Suprapubic skin (tissue), 4 donors: ENCODE measurements at places on chromosomes 2 and 18. TPM values are rescaled to one million over a fixed set of nuclear protein-coding genes. Genes with fewer than 3 reads are reported as not detected.

Gene STAT1
- 39.7 TPM for total RNA-seq

Gene FOXI3
- total RNA-seq, result not detected

Gene TLX2
- not detected for total RNA-seq

Gene CKAP2L
- total RNA-seq, result 2.6 TPM

Gene BMP10
- not detected for total RNA-seq

DNA sequence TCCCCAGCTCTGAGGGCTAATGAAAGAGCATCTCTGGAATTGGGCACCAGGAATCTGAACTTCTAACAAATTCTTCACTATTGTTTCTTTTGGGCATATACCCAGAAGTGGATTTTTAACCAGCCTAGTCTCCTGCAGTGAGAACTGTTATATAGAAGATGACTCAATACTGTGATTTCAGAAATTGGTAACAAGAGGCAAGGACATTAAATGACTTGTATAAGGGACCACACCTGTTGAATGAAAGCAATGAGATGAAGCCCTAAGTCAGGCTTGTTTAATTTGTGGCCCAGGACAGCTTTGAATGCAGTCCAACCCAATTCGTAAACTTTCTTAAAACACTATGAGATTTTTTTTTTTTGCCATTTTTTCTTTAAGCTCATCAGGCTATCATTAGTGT is 57.9 kb downstream of the EPC2 start:
- DNase-seq, result no peak
- H3K4me3 ChIP-seq, result no peak overlapping the region
- H3K27me3 ChIP-seq, result no peaks in the 10 kb centered on the region
- H3K4me1 ChIP-seq, result no peaks in the 10 kb centered on the region
- H3K27ac ChIP-seq, result no peak overlapping the region

- DNase-seq, result no peak
- no peak overlapping the region for H3K4me3 ChIP-seq
- H3K27me3 ChIP-seq, result no peaks in the 10 kb centered on the region
- H3K36me3 ChIP-seq, result no peaks in the 10 kb centered on the region
These were observed 3.2 kb upstream of the EHD3 start for GRCh38 chr2:31230751-31231150.

DNA sequence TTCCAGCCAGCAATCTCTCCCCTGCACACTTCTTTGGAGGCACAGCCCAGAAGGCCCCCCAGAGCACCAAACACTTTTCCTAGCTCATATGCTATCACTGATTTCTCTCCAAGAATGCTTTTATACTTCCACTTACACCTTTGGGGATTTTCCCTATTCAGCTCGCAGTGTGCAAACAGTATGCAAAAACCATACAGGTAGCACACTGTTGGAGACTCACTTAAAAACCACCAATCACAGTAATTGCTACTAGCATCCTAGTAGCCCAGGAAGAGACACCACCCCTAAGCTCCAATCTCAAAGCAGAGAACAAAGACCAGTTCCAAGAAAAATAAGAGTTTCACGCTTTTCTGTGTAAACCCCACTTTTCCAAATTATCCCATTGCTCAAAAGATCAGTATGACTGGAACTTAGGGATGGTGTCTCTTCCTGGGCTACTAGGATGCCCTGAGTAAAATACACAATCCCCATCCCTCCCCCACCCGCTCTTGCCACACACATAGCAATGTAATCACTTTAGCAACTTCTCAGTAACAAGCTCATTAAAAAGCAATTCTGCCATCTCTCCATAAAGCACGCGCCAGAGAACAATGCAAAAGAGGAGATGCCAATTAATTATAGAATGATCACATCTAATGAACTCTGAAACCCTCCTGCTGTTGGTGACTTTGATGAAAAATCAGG is 43.0 kb downstream of the KLF7 start:
- no peak overlapping the region for H3K27ac ChIP-seq
- no peak overlapping the region for H3K4me3 ChIP-seq
- no peak for DNase-seq

DNA sequence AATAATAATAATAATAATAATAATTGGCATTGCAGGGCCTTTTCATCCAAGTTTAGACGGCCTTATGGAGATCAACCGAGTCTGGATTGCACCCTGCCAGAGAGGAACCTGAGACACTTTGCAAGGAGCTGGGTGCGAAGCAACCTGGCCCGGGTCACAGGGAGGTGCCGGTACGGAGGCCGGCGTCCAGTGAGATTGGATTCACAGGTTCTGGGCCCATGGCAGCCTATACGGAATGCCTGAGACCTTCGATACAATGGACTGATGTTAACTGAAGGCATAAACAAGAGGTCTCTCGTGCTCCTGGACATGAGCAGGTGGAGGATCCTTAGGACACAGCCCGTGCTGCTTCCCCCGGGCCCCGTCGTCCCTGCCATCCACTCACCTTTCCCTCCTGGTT is 416.5 kb upstream of the SALL3 start:
- H3K27me3 ChIP-seq, result peaks cover 4% of the 10 kb centered on the region
- no peak overlapping the region for H3K27ac ChIP-seq
- no peaks in the 10 kb centered on the region for H3K36me3 ChIP-seq
- H3K4me1 ChIP-seq, result no peaks in the 10 kb centered on the region
- no peak for DNase-seq

DNA sequence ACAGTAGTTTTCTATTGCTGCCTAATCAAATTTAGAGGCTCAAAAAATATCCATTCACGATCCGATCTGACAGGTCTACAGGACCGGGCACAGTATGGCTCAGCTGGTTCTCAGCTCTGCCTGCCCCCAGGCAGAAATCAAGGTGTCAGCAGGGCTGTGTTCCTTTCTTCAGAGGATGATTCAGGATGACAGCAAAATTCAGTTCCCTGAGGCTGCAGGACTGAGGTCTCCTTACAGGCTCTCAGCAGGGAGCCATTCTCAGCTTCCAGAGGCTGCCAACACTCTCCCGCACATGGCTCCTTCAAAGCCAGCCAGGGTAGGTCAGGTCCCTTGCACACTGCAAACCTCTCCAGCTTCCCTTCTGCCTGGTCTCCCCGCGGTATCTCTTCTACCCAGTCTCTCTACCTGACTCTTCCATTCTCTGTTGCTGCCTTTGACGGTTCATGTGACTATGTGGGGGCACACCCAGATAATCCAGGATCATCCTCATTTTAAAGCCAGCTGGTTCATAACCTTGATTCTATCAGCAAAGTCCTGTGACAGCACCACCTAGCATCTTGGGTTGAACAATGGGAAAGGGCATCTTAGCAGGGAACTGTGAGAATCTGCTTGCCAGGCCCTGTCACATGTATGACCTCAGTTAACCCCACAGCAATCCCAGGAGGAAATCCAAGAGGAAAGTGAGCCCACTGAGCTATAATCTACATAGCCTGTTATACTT is 50.4 kb downstream of the UXS1 start:
- no peaks in the 10 kb centered on the region for H3K27me3 ChIP-seq
- no peak for DNase-seq
- no peak overlapping the region for H3K4me3 ChIP-seq
- no peak overlapping the region for H3K27ac ChIP-seq
- peaks cover 4% of the 10 kb centered on the region for H3K36me3 ChIP-seq
- H3K4me1 ChIP-seq, result no peaks in the 10 kb centered on the region

DNA sequence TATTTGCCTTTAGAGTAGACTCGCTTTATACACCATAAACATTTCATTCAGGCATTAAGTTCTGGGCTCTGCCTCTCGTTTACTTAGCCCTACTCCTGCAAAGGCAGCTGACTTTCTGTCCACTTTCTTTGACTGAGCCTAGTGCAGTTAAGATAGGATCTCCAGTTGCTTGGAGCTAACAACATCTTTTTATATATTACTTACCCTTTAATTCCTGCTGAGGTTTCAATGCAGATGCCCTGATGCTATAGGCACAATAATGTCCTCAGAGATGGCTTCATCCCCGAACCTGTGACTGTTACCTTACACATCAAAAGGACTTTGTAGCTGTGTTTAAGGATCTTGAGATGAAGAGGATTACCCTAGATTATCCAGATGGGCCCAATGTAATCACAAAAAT is 505.8 kb upstream of the TNP1 start:
- no peak overlapping the region for H3K27ac ChIP-seq
- no peak overlapping the region for H3K4me3 ChIP-seq
- H3K4me1 ChIP-seq, result peaks cover 7% of the 10 kb centered on the region
- no peak for DNase-seq
- H3K27me3 ChIP-seq, result no peaks in the 10 kb centered on the region

DNA sequence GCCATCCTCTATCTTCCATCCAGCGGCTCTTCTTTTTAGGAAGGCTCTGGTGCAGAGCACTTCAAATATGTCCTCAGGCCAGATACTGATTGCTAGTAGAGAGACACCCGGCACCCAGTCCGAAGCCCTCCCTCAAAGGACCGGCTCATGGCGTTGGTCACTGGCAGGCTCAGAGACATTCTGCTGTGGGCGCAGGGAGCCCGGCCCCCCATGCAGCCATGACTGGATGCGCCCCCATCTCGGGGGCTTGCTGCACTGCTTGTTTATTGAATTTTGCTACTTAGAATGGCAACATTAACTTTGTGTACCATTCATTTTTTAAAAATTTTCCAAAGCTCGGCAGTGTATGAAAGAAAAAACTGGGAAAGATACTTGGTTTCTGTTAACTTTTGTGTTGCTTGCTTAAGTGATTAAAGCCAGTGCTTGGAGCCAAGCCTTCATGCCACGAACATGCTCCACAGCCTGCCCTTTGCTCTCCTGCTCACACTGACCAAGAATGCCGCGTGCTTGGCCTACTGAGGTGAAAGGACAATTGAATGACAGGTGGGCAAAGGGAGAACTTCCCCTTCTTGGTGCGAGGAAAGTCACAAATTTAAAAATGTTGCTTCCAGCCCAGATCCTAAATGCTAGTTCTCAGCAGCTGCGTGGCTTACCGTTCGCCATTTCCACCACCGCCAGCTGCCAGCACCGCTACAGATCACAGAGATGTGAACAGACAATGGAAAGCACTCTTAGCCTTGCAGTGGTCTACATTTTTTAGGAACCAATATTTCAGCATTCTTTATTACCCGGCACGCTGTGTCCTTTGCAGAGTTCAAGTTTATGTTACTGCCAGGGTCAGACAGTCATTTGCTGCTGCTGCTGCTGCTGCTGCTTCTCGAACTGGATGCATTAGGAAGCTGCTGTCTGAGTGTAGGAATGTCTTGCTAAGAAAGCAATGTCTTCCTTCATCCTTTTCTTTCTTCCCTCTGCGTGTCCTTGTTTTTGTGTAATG is 76.7 kb downstream of the FAM210A start:
- no peak overlapping the region for H3K27ac ChIP-seq
- peaks cover 13% of the 10 kb centered on the region for H3K36me3 ChIP-seq
- no peak overlapping the region for H3K4me3 ChIP-seq
- no peaks in the 10 kb centered on the region for H3K4me1 ChIP-seq
